IPS DF 19.7 (cell line): ENCODE measurements at places on chromosomes 2 and 18.

- no peak for DNase-seq
Measured at GRCh38 chr2:226795281-226796011, 4.2 kb downstream of the IRS1 start.

GRCh38 chr18:44609181-44609941 lies 71.3 kb upstream of the SETBP1 start:
- DNase-seq = no peak

DNA sequence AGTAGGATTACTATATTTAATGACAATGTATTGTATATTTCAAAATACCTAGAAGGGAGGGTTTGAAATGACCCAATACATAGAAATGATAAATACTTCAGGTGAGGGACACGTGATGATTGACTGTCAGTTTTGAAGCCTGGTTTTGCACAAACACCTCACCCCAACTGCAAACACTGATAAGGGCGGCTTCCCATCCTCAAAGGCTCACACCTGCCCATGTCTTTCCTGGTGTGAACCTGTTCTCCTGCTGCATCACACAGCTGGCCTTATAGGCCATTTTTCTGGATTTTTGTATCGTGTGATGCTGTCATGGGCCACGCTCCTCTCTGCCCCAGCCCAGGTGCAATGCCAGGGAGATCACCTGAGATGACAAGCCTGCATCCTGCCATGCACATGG lies 166.5 kb upstream of the NCK2 start:
- no peak for DNase-seq

DNA sequence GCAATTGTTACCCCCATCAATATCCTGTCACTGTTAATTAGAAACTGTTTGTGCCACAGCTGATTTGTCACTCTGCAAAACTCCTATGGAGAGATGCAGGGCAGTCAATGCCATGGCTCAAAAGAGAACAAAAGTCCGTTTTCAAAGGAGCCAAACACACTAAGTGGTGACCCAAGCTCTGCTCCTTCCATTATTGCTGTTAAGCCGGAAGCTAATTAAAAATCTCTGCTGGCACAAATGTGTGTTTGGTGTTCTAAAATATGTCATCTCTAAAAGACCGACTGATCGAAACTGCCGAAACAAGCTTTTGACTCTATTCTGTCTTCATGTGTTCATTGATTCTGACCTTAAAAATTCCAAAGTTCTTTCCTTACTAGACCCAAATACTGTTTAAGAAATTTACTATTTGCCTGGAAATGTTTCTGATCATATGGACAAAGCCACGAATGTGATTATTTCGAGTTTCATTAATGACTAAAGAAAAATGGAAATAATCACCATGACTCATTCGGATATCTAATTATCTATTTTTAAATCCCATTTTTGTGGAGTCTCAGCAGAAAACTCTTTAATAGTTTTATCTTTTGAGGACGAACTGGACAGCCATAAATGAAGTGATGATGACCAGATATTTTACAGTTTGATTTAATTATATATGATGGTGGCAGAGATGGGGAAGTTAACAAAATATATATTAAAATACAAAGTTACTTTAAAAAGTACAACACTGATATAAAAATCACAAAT lies 287.6 kb downstream of the SOCS6 start:
- no peak for DNase-seq

DNA sequence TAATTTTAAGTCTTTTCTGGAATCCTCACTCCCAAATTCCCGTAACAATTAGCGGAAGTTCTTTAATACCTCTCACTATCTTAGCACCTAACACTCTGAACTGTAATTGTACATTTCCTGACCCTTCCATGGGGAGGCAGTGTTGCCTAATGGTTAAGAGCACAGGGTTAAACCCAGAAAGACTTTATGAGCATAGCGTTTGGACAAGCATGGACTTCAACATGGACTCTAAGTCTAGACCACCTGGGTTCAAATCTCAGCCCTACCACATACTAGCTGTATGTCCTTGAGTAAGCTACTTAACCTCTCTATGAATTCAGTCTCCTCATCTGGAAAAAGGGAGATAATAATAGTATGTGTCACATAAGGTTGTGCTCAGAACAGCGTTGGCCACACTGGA lies 13.0 kb downstream of the ANTXR1 start:
- peak; percentile 30 for DNase-seq

DNA sequence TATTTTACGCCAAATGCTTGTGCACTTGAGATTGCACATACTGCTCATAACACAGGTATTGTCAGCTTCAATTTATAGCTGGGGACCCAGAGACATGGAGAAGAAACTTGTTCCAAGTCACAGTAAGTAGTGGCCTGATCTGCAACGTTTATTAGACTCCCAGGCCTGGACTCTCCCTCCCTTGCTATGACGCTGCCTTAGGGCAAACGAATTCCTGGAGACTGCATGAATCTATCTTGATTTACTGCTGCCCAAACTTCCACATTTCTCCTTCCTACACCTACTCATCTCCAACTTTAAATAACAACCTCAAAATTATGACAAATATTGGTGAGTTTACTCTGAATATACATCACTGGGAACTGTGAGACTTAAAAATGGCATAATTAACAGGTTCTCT lies 145.1 kb upstream of the CCDC195 start:
- DNase-seq = no peak

- DNase-seq = peak; percentile 7
Measured at GRCh38 chr2:45329045-45329677, 281.9 kb downstream of the SRBD1 start.

DNA sequence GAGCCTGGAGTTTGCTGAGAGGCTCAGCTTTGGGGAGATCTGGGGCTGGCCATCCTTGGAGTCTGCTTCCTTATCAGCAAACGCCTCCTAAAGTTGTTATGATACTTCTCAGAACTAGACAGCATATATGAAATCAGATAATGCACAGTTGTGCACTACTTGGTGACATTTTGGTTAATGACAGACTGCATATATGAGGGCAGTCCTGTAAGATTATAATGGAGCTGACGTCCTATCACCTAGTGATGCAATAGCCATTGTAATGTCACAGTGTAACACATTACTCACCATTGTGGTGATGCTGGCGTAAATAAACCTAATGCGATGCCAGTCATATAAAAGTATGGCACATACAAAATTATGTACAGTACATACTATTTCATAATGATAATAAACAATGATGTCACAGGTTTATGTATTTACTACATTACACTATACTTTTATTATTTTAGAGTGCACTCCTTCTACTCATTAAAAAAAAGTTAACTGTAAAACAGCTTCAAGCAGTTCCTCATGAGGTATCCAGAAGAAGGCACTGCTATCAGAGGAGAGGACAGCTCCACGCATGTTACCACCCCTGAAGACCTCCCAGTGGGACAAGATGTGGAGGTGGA lies 298.1 kb upstream of the REV1 start:
- DNase-seq = no peak

GRCh38 chr2:123993728-123994323 lies 31.3 kb upstream of the CNTNAP5 start:
- peak; percentile 20 for DNase-seq

DNA sequence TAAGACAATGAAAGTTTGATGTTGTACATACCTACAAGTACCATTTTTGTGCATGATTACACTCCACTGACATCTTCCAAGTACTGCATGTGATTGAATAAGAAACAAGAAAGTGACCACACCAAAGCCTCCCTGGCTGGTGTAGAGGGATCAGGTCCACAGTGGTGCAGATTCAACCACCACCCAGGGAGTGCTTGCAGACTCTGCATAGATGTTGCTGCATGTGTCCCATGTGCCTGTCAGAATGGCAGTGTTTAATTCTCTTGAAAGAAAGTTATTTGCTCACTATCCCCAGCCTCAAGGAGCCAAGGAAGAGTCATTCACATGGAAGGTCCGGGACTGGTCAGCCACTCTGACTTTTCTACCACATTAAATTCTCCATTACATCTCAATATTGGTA lies 114.5 kb downstream of the MMADHC start:
- DNase-seq = no peak

- DNase-seq = no peak
Measured at GRCh38 chr2:132824716-132825115, 154.7 kb upstream of the LYPD1 start.

- no peak for DNase-seq
Measured at GRCh38 chr2:63780518-63781155, 61.1 kb upstream of the UGP2 start.

- DNase-seq = no peak
Measured at GRCh38 chr2:167862782-167863181, 384.6 kb downstream of the STK39 start.

DNA sequence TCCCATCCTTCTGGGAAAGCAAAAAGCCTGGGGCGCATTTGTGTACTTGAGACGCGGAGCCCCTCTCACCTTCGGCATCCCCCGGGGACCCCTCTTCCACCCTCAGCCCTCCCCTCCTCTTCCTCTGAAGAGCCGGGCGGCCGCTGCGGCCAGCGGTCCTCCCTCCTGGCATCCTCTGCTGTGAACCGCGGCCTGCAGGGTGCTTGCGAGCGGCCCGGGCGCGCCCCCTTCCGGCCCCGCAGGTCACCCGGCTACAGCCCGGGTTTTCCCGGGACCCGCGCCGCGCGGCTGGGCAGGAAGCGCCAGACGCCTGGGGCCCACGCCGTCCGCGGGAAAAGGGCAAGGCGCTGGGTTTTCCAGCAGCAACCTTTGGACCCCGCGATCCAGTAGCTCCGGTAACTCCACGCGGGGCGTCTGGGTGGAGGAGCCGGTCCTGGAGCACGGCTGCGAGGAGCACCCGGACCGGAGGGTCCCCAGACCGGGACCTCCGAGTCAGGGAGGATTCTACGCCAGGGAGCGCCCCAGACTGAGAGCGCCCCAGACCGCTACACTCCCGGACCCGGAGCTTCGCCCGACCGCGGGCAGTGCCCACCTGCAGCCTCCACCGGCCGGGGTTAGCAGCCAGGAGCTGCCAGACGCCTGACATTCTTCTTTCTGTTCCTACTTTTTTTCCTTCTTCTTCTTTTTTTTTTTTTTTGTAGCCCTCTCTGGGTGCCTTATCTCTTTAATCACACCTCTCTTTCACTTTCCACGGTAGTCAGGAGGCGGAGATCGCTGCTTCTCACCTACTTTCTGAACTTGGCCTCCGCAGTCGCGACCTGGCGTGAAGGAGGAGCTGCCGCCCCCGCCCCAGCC lies at the start of gene IL18R1:
Gene IL18R1 (plus strand): TSS at position 271 of the 855 bp plus-strand sequence. CDS start 6,865 bp downstream, outside the sequence.
- DNase-seq = no peak

GRCh38 chr18:58785171-58785805 lies 79.4 kb upstream of the ZNF532 start:
- DNase-seq = no peak

GRCh38 chr2:170118641-170119040 lies 59.3 kb upstream of the MYO3B start:
- no peak for DNase-seq

GRCh38 chr2:11330457-11331142 lies 13.8 kb downstream of the ROCK2 start:
- no peak for DNase-seq

DNA sequence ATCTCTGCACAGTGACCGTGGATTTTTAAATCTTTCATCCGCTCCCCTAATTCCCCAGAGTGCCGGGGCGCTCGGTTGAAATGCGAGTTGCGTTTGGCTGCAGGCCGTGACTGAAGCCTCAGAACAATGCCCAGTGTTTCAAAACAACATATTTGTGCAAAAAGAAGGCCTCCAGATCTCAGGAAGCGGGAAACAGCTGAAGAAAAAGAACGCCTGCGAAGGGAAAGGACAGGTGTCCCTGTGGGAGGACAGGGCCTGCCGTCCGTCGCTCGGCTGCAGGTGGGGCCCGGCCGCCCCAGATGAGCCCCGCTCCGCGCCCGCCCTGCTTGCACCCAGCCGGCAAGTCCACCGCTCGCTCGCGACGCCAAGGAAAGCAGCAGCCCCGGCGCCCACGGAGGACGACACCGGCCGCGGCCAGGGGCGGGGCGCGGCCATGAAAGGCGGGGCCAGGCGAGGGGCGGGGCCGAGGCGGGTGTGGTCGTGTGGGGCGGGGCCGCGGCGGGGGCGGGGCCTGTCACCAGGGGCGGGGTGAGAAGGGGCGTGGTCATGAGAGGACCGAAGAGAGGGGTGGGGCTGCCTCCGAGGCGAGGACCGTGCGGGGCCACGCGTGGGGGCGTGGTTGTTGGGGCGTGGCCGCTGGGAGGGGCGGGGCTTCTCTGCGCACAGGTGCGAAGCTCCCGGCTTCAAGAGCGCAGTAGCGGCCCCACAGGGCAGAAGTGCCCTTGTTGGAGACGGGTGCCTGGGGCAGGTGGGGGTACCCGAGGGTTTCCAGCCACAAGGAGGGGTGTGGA lies 17.6 kb upstream of the BOK start:
- DNase-seq = no peak

GRCh38 chr18:69172046-69172445 lies 228.6 kb upstream of the DOK6 start:
- no peak for DNase-seq

DNA sequence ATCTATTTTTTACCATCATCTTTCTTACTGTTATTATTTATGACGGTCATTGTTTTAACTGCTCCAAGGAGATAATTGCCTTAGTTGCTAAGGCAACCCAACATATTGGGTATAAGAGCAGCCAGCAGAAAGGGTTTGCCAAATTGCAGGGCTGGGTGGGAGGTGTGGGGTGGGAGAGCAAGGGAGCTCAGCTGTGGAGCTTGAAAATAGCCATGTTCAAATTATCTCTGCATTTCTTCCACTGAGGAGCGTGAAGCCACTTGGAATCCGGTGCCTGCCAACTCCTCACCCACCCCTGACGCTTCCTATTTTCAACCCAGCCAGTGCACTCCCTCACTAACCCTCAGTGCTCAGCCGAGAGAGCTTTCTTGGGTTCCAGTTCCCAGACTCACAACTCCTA lies 60.8 kb downstream of the SETBP1 start:
- no peak for DNase-seq
